ENCODE measurements at places on chromosomes 3 and 15. TPM values are rescaled to one million over a fixed set of nuclear protein-coding genes. Genes with fewer than 3 reads are reported as not detected.

ANKUB1 gene
- total RNA-seq = not detected

C3orf22 gene
- total RNA-seq = not detected

UTS2B gene
- total RNA-seq = 0.39 TPM

NR1I2 gene
- not detected for total RNA-seq

SCAP gene
- 46.5 TPM for total RNA-seq

RTF1 gene
- 21.2 TPM for total RNA-seq
